ENCODE measurements at places on chromosomes 4 and X. TPM values are rescaled to one million over a fixed set of nuclear protein-coding genes. Genes with fewer than 3 reads are reported as not detected.

GRCh38 chr4:17068392-17068791 lies 169.9 kb upstream of the LDB2 start:
- H3K27me3 ChIP-seq = no peaks in the 10 kb centered on the region
- DNase-seq = no peak
- H3K4me3 ChIP-seq = no peak overlapping the region
- no peaks in the 10 kb centered on the region for H3K36me3 ChIP-seq
- no peak overlapping the region for H3K27ac ChIP-seq

DNA sequence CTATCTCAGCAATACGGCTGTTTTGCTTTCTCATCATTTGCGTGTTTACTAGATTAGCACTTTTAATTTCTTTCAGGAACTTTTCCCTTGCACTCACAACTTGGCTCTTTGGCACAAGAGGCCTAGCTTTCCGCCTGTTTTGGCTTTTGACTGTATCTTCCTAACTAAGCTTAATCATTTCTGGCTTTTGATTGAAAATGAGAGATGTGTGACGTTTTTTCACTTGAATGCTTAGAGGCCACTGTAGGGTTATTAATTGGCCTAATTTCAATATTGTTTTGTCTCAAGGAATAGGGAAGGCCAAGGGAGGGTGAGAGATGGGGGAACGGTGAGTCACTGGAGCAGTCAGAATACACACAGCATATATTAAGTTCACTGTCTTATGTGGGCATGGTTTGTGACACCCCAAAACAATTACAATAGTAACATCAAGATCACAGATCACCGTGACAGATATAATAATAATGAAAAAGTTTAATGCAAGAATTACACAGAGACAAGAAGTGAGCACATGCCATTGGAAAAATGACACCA lies 27.3 kb downstream of the MND1 start:
- H3K4me1 ChIP-seq = peaks cover 15% of the 10 kb centered on the region
- H3K27me3 ChIP-seq = no peaks in the 10 kb centered on the region
- no peak for DNase-seq
- H3K27ac ChIP-seq = no peak overlapping the region

DNA sequence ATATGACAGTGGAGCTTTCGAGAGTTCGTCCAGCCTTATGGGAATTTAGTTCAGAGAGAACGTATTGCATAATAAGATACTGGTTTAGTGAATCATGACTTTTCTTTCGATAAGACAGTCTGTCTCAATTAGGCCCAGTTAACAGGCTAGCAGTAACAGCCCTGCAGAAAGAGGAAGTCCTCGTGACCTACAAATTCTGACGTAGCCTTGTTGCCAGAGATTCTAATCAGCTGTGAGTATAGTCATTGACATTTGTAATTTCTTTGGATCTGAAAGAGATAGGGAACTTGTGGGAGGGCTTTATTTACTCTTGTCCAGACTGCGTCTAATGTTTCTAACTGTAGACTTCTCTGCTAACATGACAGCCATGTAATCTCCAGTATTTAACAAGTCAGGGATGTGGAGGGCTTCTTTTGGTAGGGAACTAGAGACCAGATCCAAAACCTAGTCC lies 15.8 kb downstream of the ART3 start:
- H3K27ac ChIP-seq = no peak overlapping the region
- peaks cover 6% of the 10 kb centered on the region for H3K4me1 ChIP-seq
- no peak for DNase-seq
- H3K27me3 ChIP-seq = peaks cover 29% of the 10 kb centered on the region
- H3K36me3 ChIP-seq = no peaks in the 10 kb centered on the region
- no peak overlapping the region for H3K4me3 ChIP-seq

- H3K27ac ChIP-seq = peak overlapping the region; percentile 97
- H3K36me3 ChIP-seq = peaks cover 16% of the 10 kb centered on the region
- no peak for DNase-seq
- peaks cover 43% of the 10 kb centered on the region for H3K4me1 ChIP-seq
- peak overlapping the region; percentile 96 for H3K4me3 ChIP-seq
Measured at GRCh38 chr4:55397520-55398321, 2.0 kb downstream of the TMEM165 start.

DNA sequence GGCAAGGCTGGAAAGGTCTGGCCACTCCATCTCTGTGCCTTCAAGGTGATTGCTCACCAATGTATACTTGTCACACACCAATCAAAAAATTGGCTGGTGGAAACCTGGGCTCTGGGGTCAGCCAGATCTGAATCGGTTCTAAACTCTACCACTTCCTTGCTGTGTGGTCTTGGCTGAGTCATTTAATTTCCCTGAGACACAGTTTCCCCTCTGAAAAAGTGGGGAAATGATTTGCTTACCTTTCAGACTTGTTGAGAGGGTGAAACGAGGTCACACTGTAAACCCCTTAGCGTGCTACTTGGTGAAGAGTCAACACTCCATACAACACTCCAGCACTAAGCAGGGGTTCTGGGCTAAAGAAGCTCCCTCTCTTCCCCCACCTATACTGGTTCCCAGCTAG lies 252.3 kb upstream of the ZIC3 start:
- H3K27me3 ChIP-seq = no peaks in the 10 kb centered on the region
- H3K4me1 ChIP-seq = no peaks in the 10 kb centered on the region
- no peak for DNase-seq
- no peaks in the 10 kb centered on the region for H3K36me3 ChIP-seq
- no peak overlapping the region for H3K4me3 ChIP-seq

GRCh38 chrX:115712484-115712883 lies 151.5 kb downstream of the PLS3 start:
- peaks cover 26% of the 10 kb centered on the region for H3K27me3 ChIP-seq
- no peak overlapping the region for H3K4me3 ChIP-seq
- H3K4me1 ChIP-seq = no peaks in the 10 kb centered on the region
- H3K36me3 ChIP-seq = no peaks in the 10 kb centered on the region
- no peak for DNase-seq

- peaks cover 29% of the 10 kb centered on the region for H3K27me3 ChIP-seq
- peaks cover 4% of the 10 kb centered on the region for H3K4me1 ChIP-seq
- H3K27ac ChIP-seq = no peak overlapping the region
Measured at GRCh38 chr4:72702948-72703347, 133.9 kb upstream of the ADAMTS3 start.

- no peaks in the 10 kb centered on the region for H3K4me1 ChIP-seq
- H3K4me3 ChIP-seq = no peak overlapping the region
- H3K27ac ChIP-seq = no peak overlapping the region
- no peak for DNase-seq
Measured at GRCh38 chr4:177879851-177880250, 437.6 kb upstream of the AGA start.

DNA sequence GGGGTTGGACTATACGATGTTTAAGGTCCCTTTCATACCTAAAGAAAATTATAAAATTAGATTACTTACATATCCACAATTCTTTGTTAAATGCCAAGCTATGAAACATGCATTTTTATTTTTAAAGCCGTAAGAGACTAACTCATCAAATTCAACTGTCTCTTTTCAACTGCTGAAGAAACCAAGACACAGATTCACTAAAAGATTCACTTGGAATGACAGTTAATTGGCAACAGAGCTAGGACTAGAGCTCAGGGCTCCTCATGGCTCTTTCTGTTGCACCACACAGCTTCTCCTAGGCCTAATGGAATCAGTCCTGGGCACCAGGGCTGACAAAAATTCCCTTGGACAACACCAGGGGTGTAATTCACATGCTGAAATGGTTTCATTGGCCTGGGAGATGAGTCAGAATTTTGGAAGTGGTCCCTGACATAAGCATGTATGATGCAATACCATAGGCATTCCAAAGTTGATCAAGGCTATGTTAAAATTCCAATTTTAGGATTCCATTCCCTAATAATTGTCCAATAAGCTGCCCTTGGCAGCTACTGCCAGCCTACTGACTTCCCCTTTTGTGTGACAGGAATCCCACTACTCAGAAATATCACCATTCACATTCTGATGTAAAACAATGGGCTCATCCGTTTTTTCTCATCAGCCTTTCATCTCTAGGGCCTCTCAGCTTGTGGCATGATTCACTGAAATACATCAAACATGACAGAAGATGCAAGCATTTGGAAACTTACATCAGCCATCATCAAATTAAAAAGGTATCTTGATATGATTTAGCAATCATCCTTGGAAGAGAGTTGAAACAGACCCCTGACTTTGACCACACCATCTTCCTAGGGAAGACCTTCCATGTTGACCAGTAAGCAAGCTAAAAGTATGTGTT lies 54.2 kb downstream of the PLAC1 start:
- H3K36me3 ChIP-seq = no peaks in the 10 kb centered on the region
- H3K27ac ChIP-seq = peak overlapping the region; percentile 71
- H3K4me3 ChIP-seq = no peak overlapping the region
- H3K4me1 ChIP-seq = peaks cover 20% of the 10 kb centered on the region

DNA sequence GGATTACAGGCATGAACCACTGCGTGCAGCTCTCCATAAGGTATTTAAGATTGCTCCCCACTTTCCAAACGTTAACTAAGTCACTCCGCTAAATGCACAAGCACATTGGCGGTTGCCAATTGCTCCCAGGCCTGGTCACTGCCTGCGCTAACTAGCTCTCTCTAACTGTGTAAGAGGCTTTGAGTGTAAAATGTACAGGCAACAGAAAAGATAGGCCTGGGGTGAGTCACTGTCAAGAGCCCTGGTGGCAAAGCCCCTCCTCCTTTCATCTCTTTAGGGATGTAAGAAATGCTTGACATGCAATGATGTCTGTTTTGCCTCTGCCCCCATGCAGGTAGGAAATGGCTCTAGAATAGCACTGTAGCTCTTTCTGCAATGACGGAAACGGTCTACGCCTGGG lies 329.7 kb upstream of the GATB start:
- peaks cover 1% of the 10 kb centered on the region for H3K36me3 ChIP-seq
- H3K4me3 ChIP-seq = no peak overlapping the region
- DNase-seq = no peak
- H3K4me1 ChIP-seq = peaks cover 18% of the 10 kb centered on the region

DNA sequence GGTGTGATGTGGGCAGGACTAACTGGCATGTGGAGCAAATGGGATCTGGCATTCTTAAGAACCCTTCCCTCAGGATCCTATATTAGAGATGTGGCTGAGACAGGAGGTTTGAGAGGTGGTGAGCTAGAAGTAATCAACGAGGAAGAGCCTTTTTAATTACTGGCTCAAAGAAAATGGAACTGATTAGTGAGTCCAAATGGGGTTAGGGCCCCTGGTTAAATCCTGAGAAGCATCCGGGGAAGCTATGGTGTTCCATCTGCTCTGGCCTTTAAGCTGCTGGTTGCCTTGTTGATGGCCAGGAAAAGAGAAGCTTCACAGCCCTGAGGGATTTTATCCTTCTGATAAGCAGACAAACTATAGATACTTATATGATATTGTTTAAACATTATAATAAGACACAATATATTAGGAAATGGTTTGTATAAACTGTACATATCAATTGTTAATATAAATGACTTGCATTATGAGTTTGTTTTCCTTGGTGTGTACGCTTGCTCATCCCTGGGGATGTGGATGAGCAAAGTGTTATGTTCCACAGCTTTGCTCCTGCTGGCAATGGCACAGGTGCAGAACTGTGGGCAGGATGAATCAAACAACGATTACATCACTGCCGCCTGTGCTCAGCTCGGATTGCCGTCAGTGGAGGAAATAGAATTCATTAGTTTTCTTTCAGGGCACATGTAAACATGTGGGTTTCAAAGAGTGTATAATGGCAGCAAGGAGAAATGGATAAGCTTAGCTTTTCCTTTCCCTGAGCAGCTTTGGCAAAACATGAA lies 328.6 kb upstream of the ARX start:
- no peaks in the 10 kb centered on the region for H3K4me1 ChIP-seq
- no peak for DNase-seq
- no peaks in the 10 kb centered on the region for H3K27me3 ChIP-seq
- H3K36me3 ChIP-seq = no peaks in the 10 kb centered on the region
- H3K4me3 ChIP-seq = no peak overlapping the region

- no peak overlapping the region for H3K27ac ChIP-seq
- H3K27me3 ChIP-seq = no peaks in the 10 kb centered on the region
- no peak overlapping the region for H3K4me3 ChIP-seq
- no peak for DNase-seq
Measured at GRCh38 chrX:41047878-41048534, 37.2 kb upstream of the USP9X start.

DNA sequence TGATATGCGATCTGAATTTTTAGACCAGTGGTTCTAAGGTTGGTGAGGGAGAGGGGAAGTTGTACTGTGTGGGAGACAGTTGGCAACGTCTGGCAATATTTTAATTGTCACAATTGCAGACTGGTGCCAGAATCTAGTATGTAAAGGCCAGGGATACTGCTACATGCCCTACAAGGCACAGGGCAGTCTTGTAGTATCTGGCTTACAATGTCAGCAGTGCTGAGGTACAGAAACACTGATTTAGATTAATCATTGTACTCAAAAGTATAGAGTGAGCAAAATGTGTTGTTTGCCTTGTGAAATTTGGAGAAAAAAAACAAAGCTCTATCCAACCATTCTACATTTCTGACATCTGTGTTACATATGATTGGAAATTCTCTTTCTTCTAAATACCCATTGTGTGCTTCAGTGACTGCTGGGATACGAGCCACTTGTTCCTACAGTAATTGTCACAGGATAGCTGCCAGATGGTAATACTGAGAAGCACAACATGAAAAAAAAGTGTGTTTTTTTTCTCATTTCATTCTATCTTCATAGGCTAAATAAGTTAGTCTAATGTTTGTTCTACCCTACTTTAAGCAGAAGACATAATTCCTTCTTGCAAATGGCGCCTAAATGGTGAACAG lies 526.7 kb upstream of the AGA start:
- no peak overlapping the region for H3K4me3 ChIP-seq
- no peak overlapping the region for H3K27ac ChIP-seq
- no peaks in the 10 kb centered on the region for H3K36me3 ChIP-seq
- no peak for DNase-seq

DNA sequence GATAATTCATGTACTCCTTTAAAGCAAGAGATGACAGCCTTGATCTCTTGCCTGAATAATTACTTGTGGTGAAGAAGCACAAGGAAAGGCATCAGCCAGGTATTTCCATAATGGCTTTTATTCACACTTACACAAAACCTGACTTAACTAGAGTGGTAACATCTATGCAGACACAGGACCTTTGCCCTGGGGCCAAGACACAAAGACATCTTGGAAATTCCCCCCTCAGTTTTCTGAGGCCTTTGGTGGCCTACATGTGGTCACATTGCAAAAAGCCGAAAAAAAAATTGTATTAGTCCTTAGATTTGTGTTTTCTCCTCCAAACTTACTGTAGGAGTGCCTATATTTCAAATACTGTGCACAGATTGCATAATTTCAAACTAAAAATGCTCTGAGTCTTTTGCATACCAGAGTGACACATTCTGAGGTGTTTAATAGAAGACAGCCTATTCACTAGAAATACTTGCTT lies 172.4 kb downstream of the PDGFC start:
- no peak for DNase-seq
- no peak overlapping the region for H3K4me3 ChIP-seq
- no peaks in the 10 kb centered on the region for H3K36me3 ChIP-seq
- no peaks in the 10 kb centered on the region for H3K27me3 ChIP-seq
- H3K4me1 ChIP-seq = peaks cover 24% of the 10 kb centered on the region

- H3K27me3 ChIP-seq = no peaks in the 10 kb centered on the region
- no peaks in the 10 kb centered on the region for H3K36me3 ChIP-seq
- no peak overlapping the region for H3K4me3 ChIP-seq
Measured at GRCh38 chrX:110383414-110383813, 24.8 kb downstream of the RTL9 start.

GRID2 gene
- not detected for total RNA-seq

MSANTD1 gene
- 0.83 TPM for total RNA-seq

SH3RF1 gene
- total RNA-seq = 31.8 TPM

GSX2 gene
- total RNA-seq = 0.35 TPM

Data from osteocyte (in vitro differentiated cells).